ENCODE measurements at places on chromosomes 3 and 15.

GRCh38 chr3:13136426-13136825 lies 63.2 kb upstream of the IQSEC1 start:
- DNase-seq, result no peak

GRCh38 chr15:67183443-67184169 lies 70.9 kb downstream of the AAGAB start:
- no peak for DNase-seq

DNA sequence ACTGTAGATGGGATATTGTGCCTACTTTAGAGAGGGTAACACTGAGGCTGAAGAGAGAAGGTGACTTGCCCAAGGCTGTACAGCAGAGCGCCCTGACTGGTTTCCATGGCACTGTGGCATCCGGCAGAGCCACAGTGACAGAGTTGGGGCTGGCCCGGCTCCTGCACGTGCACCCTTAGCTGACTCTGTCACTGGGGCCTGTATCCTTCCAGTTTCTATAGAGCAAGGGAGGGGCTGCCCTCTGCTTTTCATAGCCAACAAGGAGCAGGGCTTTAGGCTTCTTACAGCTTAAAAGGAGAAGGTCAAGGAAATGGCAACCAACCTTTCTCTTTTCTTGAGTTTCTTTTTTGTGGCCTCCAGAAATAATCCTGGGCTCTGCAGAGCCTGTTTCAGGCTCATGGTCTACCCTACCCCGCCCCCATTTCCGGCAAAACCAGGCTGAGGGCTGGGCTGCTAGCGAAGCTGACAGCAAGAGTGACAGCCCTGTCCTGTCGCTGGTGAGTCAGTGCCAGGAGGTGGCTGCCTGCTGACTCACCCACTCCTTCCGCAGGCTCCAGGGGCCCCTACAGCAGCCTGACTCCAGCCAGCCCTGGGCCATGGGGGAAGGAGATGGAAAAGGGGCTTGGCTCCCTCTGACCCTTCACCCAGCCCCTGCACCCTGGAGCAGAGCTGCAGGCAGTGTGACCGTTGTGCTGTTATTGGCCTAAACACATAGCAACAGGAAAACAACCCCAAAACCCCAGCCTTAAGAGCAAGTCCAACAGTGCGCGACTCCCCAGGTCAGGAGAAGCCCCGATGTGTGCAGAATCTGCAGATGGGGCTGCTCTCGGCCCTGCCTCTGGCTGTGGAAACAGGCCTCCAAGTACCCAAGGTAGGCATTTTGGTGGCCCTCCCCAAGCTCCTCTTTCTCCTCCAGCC lies 29.8 kb downstream of the SLC6A6 start:
- DNase-seq, result no peak

- no peak for DNase-seq
Measured at GRCh38 chr3:24522146-24522579, 27.5 kb upstream of the THRB start.

Data from COR-L47 (cell line).